ENCODE measurements at places on chromosomes 12 and 14.
A peak's percentile ranks its signal among the peaks of the same experiment; 100 is the strongest.

GRCh38 chr14:91185721-91186120 is 58.8 kb downstream of the GPR68 start:
- DNase-seq: peak; percentile 59

GRCh38 chr12:51437431-51437830 is 12.8 kb downstream of the SLC4A8 start:
- DNase-seq: no peak

- no peak for DNase-seq
Observed at GRCh38 chr12:130068741-130069140, 93.5 kb upstream of the FZD10 start.

DNA sequence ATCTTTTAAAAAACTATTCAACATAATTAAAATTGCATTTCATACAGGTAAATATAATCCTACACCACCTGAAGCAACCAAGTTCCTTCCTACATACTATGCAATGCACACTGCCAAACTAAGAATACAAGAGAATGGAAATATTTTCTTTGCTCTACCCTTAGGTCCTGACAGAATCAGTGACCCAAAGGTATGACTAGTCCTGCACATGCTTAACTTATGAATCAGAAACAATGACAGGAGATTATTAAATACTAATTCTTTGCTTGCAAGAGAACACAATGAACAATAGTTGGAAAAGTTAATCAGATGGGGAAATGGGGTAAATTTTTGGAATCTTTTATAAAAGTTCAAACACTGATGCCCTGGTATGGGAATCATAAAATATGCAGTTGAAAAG is 220.1 kb downstream of the SOX5 start:
- DNase-seq: no peak

GRCh38 chr14:72726444-72726843 is 167.5 kb downstream of the DPF3 start:
- DNase-seq: no peak

GRCh38 chr12:123064366-123064765 is 83.9 kb downstream of the ARL6IP4 start:
- DNase-seq: no peak

GRCh38 chr14:56328021-56328420 is 209.8 kb downstream of the PELI2 start:
- no peak for DNase-seq

- DNase-seq: peak; percentile 51
Observed at GRCh38 chr14:89430391-89431236, 13.6 kb upstream of the FOXN3 start.

- no peak for DNase-seq
Observed at GRCh38 chr12:57491393-57492280, 3.8 kb downstream of the MARS1 start.

DNA sequence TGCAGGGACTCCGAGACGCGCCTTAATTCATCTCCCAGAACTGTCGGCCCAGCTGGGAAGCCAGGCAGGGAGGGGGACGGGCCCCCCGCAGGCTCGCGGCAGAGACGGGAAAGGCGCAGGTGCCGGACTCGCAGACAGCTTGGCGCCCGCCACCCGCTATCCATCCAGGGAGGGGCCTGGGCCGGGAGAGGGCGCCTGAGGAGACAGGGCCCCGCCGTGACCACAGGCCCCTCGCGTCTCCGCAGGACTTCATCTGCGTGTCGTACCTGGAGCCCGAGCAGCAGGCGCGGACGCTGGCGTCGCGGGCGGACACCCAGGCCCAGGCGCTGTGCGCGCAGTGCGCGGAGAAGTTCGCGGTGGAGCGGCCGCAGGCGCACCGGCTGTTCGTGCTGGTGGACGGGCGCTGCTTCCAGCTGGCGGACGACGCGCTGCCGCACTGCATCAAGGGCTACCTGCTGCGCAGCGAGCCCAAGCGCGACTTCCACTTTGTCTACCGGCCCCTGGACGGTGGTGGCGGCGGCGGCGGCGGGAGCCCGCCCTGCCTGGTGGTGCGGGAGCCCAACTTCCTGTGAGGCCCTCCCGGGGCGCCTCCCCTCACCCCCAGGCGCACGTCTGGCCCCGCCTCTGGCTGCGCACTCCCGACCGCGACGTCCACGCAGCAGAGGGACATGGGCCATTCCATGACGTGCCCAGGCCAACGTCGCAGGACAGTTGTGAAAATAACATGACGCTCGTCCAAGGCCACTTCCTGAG is 60.6 kb downstream of the LGMN start:
- DNase-seq: no peak

DNA sequence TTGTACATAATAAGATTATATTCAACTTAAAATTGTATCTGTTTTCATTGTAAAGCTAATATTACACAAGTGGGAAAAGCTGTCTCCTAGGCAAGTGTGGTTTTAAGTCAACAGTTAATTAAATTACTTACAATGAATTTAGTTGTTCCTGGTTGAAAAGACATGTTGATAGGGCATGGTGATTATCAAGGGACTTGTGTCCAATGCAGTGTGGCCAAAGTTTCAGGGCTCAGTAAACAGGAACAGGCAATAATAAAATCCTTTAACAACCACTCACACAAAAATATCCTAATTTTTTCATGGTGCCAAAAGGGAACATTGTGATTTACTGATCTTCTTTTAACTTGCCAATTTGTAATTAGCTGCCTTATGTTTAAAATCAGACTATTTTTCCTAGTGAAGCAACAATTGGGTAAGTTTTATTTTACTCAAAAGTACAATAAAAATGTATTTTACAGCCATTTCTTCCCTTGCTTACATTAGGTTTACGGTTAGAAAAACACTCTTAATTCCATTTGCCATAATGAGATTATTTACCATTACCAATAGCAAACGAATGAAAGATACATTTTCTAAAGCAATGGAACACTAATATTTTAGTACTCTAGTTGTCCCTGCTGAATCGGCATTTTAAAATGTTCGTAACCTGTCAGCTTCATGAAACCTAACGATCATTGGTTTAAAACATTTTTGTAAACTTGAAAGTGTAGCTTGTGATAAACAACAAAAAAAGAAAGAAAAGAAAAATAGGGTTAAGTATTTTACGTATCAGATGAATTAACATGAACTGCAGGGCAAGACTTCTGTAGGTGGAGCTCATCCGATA is 1.8 kb upstream of the WNK1 start:
- DNase-seq: no peak

- DNase-seq: no peak
Observed at GRCh38 chr12:109448272-109448671, 28.8 kb downstream of the KCTD10 start.

GRCh38 chr12:15334225-15334624 is 11.9 kb downstream of the PTPRO start:
- peak; percentile 55 for DNase-seq

GRCh38 chr12:56338308-56339157 is at the start of gene IL23A:
IL23A (plus strand) TSS chr12:56338884; CDS start chr12:56339045, 161 bp downstream.
- no peak for DNase-seq

DNA sequence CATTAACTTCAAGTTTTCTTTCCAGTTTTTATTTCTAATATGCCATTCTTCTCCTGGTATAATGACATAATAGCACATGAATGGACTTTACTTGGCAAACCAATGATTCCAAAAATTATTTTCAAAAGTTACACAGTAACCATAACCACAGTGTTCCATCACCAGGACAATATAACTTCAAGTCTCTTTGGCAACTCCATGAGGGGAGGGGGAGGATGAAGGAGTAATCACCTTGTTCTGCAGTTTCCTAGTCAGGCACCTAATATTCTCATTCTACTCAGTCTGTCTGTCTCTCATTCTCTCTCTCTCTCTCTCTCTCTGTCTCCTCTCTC is 66.6 kb downstream of the BTG1 start:
- DNase-seq: no peak

DNA sequence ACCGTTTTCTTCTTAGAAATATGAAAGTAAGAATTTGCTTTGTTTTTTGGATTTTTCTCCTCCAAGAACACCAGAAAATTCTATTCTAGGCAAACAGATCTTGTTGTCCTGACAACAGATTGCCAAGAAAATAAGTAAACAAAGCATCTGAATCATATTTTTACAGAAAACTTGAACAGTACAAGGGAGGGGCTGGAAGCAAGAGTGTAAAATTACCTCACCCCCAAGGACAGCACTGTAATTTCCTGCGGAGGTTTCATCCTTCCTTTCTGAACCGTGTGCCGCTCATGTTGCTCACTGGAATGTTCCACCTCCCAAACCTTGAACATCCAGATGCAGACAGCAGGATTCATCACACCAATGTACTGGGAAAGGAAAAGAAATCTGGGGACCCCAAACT is 5.4 kb upstream of the CAMKK2 start:
- no peak for DNase-seq

GRCh38 chr14:103033681-103034096 is 23.7 kb downstream of the CDC42BPB start:
- no peak for DNase-seq

GRCh38 chr14:90445011-90445410 is 48.2 kb downstream of the CALM1 start:
- no peak for DNase-seq

DNA sequence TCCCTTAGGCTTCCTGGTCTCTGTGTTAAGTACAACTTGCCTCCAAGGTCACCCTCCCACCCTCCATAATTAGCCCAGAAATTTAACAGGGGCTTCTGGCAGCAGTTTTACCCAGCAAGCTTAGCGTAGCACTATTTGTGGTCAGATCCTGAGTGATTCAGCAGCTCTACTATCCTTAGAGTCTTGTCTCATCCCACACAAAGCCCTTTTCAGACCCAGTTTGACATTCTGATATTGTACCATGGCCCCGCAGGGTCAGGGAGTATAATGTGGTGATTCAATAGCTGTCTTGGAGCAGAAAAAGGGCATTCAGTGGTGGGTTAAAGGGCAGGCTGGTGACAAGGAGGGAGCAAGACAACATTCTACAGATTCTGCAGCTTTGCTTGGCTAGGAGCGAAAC is 153.8 kb upstream of the DDHD1 start:
- peak; percentile 17 for DNase-seq

DNA sequence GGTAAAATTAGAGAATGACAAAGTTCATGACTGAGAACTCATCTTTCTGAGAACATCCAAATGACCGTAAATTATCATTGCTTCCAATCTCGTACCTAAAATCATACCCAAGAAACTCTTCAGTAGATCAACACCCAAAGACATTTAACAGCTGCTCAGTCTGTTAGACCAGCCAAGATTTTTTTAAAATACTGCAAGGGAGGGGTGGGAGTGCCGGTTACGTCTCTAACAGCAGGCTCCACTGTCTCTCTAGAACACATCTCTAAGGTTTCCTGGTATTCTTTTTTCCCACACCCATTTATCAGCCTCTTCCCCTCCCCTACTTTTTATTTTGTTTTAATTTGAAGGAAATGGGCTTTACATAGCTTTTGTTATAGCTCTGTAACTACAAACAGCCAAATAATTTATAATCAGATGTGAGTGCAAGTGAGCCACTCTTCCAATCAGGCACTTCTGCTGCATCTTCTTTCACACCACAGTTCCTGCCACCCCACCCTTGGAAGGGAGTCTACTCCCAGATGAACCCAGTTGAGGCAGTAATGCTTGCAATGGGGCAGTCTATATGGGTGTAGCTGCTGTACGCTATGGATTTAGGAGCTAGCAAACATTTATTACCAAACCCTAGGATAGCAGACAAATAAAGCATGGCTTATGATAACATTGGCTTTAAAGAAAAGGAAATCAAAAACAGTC is 21.9 kb downstream of the PTPRB start:
- no peak for DNase-seq

DNA sequence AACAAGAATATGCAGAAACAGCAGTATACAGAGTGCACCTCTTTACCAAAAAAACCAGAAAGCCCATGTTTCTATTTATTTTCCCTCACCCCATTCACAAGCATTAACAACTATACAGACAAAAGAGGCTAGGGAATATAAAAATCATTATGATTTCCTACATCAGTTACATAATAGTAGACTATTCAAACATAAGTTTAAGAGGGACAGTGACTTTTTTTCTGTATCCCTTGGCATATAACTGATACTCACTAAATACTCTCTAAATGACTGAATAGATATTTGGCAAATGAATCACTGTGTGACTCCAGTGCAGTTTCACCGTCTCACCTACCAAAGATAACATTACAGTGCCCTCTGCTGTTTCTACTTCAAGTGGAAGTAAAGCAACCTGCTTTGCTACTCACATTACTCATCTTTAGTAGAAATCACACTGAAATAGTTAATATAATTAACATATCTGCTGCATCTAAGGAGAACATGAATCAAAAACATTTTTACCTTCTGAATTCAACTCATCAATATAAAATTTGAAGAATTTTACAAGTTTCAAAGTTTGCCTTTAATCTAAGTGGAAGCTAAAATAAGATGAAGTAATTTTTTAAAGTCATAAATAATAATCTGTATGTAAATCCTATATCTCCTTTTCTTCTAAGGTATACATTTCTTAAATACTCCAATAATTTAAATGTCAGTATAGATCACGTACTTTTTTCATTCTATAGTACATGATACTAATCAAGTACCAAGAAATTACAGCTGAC is 103.8 kb downstream of the OSBPL8 start:
- peak; percentile 94 for DNase-seq

DNA sequence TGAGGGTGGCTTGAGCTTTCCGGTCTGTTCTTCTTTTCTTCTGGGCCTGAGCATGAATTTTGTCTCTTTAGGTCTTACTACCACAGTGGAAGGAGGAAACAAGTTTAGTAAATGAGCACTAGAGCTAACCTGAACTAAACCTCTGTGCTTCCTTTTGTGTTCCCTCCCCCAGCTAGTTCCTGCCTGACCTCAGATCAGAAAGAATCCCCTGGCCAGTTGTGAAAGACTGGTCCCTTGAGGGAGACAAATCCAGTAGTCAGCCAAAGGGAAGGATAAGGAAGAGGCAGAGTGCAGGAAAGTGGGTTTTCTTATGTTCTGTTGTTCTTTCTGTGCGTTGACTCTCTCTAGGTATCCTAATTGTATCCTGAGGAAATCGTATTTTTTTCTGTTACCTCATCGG is 17.5 kb downstream of the ZNF664 start:
- no peak for DNase-seq

DNA sequence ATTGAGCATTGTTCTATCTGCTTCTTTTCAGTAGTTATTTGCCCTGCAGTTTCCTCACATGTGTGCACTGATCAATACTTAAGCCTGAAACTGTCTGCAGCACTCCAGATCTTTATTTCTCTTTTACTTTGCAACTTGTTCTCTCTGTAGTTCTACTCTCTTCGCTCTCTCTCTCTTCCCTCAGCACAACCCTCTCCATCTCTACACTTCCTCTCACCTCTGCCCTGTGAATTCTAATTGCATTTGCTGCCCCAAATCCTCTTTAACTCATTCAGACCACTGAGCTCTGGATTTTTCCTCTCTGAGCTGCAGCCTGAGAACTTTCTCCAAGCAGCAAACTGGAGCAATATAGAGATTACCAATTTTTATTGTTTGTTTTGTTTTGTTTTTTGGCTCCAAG is 1035.5 kb downstream of the FSCB start:
- no peak for DNase-seq

DNA sequence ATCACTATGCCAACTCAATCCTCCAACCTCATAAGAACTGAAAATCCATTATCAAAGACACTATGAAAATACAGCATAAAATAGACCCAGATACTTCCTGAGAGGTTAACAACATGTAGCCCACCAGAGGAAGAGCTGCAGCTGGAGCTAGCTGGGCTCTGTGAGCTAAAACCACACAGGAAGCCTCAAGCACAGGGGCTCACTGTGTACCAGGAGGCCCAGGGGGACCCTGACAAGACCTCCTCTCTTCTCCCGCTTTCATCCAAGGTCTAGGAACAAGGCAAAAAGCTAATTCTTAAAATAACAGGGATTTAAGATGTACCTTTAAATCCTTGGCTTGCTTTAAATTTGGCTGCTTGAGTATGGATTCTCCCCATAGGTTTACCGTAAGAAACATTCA is 53.6 kb downstream of the EIF2S3B start:
- no peak for DNase-seq
